ENCODE measurements at places on chromosomes 3 and 15.

DNA sequence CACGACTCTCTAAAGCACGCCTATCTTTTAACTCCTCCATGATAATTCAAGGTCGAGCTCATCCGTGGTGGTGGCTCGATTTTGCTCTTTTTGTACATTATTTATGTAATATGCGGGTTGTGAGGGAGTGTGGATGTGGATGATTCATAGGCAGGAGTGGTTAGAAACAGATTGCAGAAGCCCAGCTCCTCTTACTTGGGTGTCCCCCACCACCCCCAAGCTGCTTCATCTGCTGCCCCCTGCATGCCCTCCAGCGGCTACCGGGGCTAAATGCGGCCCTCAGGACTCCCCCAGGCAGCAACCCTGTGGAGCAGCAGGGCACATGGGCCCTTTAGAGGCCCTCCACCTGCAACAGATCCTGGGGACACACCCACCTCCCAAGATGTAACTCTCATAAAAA lies 111.5 kb upstream of the SELENOK start:
- DNase-seq, result no peak

DNA sequence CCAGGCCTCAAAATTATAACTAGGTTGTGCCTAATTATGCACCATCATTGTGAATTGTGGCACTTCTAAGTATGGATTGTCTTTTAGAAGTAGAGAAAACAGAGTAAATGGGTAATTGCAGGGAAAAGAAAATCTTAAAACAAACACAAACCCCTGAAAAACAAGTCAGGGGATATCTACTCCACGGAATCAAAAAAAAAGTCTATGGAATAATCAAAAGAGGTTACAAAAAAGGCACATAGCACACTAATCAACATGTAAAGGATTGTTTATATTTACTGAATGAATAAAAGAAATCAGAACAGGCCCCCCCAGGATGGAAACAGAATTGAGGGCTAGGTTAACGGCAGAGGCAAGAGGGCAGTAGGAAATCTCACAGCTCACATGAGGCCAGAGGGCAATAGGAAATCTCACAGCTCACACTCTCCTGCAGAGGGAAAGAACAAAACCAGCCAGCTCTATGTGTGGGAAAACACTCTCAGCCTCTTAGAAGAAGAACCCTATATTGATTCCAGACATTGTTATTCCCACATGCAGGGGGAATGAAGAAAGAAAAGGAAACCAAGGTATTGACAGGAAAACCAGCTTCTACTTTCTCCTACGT lies 72.7 kb upstream of the FNDC3B start:
- no peak for DNase-seq

- DNase-seq, result no peak
Measured at GRCh38 chr3:14837878-14838258, 19.1 kb downstream of the FGD5 start.

DNA sequence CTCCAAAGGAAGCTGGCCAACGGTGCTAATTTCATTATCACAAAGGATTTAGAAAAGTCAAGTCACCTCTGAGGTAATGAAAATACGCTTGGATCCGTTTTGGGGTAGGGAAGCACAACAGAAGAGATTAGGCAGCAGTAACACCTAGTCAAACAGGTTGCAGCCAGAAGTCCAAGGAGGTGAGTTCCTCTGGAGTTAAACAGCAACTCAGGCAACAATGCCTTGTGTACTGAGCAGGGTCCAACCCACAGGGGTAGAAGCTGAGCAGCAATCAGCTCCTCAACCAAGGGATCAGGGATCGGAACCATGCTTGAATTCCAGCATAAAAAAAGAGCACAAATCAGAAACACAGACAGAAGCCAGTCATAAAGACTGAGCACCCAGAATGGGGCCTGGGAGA lies 88.1 kb upstream of the SPRED1 start:
- no peak for DNase-seq

GRCh38 chr15:90458061-90458460 lies 70.0 kb downstream of the IQGAP1 start:
- DNase-seq, result no peak

DNA sequence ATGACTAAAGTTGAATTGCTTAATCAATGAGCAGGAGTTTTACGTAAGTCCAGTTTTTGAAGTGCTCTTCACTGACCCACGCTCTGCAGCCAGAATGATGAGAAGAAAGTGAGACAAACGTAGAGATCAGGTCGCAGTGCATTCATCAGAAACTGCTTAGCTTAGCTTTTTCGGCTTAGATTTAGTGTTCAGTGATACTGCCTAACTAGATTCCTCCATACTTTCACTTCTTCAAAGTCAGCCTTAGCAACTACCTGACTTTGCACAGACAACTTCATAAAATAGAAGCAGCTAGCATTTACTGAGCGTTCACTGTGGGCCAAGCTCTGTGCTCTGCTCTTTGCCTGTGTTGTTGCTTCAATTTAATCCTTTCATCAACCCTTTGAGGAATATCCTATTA lies 116.1 kb downstream of the KCNH8 start:
- DNase-seq, result no peak

- no peak for DNase-seq
Measured at GRCh38 chr15:98878862-98879261, 128.7 kb downstream of the PGPEP1L start.

- no peak for DNase-seq
Measured at GRCh38 chr3:43178891-43179366, 73.0 kb upstream of the POMGNT2 start.

DNA sequence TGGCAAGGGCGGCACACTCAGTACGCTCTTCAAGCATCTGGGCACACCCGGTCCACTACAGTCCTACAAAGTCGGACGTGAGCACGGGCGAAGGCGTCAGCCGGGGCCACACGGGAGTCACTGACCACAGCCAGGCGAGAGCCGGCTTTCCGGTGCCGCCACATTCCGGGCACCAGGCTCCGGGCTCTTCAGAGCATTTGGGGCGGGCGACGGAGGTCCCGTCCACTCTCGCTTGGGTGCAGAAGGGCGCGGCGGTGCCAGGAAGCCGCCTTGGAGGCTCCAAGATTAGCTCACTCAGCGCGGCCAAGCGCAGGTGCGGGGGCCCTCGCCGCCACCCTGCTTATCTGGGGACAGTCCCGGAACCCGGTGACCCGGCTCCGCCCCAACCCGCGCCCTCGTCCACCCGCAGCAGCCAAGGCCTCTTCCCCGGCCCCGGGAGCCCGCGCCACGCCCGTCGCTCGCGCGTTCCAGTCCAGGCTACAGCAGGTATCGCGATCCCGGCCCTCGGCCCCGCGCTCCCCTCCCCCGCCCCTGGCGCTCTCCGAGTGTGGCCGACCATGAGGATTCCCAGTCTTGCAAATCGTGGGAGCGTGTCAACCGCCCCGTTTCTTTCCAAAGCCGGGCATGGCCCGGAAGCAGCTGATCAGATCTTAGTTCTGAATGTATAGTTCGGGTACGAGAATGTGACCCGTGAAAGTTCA lies at the start of gene ADPRH:
ADPRH (plus strand) TSS at position 127 of the 701 bp plus-strand sequence. CDS start 2,678 bp downstream, outside the sequence.
- DNase-seq, result no peak

DNA sequence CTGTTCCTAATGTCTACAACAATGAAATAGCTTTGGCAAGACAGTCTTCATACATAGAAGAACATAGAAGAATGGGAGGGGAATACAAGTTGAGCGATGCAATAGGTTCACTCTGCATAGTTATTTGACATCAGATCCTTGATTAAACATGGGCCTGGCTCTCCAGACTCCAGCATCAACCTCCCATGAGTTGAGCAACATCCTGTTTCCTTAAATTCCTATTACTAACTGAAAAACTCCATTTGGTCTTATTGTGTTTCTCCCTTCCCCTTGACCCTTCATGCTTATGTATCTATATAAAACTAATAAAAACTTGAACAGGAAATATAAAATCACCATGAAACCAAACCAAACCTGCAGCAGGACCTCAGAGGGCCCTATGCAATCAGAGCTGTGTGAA lies 304.5 kb upstream of the SATB1 start:
- no peak for DNase-seq

Data from OCI-LY7 (cell line).